ENCODE measurements at places on chromosomes 1 and 21. TPM values are rescaled to one million over a fixed set of nuclear protein-coding genes. Genes with fewer than 3 reads are reported as not detected.
A peak's percentile ranks its signal among the peaks of the same experiment; 100 is the strongest.

- peak; percentile 55 for DNase-seq
- H3K27ac ChIP-seq: peak overlapping the region; percentile 90
- peaks cover 11% of the 10 kb centered on the region for H3K36me3 ChIP-seq
- H3K4me1 ChIP-seq: peaks cover 50% of the 10 kb centered on the region
Observed at GRCh38 chr1:6601923-6602668, 573 bp downstream of the KLHL21 start.

IGSF8 gene
- 33.9 TPM for total RNA-seq

DNA sequence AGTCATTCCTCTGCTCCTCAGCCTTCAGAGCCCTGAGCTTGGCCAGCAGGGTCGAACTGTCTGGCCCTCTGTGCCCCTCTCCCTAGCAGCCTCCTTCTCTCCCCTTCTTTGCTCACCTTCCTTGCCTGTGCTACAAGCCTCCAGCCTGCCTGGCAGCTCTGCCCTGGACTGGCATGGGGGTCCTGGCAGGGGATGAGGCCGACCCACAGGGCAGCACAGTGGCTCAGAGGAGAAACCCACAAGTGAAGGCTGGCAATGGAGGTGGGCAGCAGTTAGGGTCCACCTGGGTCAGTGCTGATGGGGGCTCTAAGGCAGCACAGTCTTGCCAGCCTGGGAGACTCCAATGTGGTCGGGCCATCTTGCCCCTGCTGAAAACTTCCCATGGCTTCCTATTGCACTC lies 274.2 kb downstream of the GRIK3 start:
- H3K27me3 ChIP-seq: no peaks in the 10 kb centered on the region
- no peak overlapping the region for H3K27ac ChIP-seq
- no peak overlapping the region for H3K4me3 ChIP-seq
- H3K4me1 ChIP-seq: no peaks in the 10 kb centered on the region
- no peaks in the 10 kb centered on the region for H3K36me3 ChIP-seq
- no peak for DNase-seq

DNA sequence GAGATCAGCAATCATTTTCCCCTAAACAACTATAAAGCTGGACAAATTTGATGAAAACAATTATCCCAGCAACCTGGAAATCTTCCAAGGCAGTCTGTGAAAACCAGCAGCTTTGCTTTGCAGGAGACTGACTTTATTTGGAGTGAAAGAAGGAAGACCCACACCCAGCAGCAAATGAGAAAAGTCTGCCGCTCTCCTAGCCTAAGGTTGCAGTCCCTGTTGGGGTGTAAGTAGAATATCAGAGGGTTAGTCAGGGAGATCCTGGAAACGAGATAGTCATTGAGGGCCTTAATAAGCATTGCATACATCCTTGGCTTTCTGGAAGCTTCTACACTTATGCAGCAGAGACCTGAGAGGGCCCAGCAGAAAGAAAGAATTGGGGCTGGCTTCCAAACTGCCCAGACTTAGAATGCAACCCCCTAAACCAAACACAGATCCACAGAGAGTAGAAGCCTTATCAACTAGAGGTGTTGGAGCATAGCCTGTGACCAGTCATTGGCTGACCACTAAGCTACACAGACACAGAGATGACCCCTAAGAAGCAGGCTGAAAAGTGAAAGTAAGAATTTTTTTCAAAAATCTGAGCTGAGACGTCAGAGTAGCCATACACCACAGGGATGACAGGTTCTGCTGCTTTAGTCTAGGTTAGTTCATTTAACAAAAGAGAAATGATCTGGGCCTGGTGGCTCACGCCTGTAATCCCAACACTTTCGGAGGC lies 98.3 kb downstream of the LYPLAL1 start:
- H3K27ac ChIP-seq: no peak overlapping the region
- no peaks in the 10 kb centered on the region for H3K36me3 ChIP-seq
- no peaks in the 10 kb centered on the region for H3K4me1 ChIP-seq
- DNase-seq: no peak
- H3K27me3 ChIP-seq: no peaks in the 10 kb centered on the region

TRIM58 gene
- 2.9 TPM for total RNA-seq

LCE2B gene
- not detected for total RNA-seq

- H3K4me3 ChIP-seq: peak overlapping the region; percentile 38
- H3K27ac ChIP-seq: peak overlapping the region; percentile 73
Observed at GRCh38 chr1:226708967-226709396, 30.1 kb downstream of the ITPKB start.

ZYG11A gene
- 0.20 TPM for total RNA-seq

ADORA3 gene
- not detected for total RNA-seq

GRCh38 chr21:14479241-14479786 lies 66.8 kb downstream of the SAMSN1 start:
- peaks cover under 1% of the 10 kb centered on the region for H3K36me3 ChIP-seq
- H3K4me3 ChIP-seq: no peak overlapping the region
- H3K27ac ChIP-seq: no peak overlapping the region
- DNase-seq: no peak

DNA sequence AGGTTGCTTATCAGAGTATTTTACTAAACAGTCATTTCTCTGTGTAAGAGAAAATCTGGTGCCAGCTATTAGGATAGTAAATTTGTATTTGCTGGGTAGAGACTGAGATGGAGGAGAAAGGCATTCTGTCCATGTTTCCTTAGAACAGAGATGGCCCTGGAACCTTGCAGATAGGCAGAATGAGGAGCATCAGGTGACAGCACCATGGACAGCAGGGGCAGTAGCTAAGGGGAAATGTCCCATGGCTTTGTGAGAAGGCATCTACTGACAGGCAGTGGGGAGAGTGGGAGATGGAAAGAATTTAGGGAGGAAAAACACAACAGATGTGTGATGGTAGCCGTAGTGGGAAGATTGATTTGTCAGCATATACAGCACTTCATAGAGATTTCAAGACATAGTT lies 105.0 kb downstream of the PRRX1 start:
- no peaks in the 10 kb centered on the region for H3K27me3 ChIP-seq
- no peaks in the 10 kb centered on the region for H3K4me1 ChIP-seq
- no peak for DNase-seq
- no peaks in the 10 kb centered on the region for H3K36me3 ChIP-seq
- H3K27ac ChIP-seq: no peak overlapping the region

GNG4 gene
- not detected for total RNA-seq

OR2T29 gene
- total RNA-seq: not detected

GRCh38 chr21:45279446-45280177 lies 8.1 kb downstream of the POFUT2 start:
- H3K4me1 ChIP-seq: no peaks in the 10 kb centered on the region
- no peak overlapping the region for H3K4me3 ChIP-seq
- H3K27me3 ChIP-seq: no peaks in the 10 kb centered on the region

DNA sequence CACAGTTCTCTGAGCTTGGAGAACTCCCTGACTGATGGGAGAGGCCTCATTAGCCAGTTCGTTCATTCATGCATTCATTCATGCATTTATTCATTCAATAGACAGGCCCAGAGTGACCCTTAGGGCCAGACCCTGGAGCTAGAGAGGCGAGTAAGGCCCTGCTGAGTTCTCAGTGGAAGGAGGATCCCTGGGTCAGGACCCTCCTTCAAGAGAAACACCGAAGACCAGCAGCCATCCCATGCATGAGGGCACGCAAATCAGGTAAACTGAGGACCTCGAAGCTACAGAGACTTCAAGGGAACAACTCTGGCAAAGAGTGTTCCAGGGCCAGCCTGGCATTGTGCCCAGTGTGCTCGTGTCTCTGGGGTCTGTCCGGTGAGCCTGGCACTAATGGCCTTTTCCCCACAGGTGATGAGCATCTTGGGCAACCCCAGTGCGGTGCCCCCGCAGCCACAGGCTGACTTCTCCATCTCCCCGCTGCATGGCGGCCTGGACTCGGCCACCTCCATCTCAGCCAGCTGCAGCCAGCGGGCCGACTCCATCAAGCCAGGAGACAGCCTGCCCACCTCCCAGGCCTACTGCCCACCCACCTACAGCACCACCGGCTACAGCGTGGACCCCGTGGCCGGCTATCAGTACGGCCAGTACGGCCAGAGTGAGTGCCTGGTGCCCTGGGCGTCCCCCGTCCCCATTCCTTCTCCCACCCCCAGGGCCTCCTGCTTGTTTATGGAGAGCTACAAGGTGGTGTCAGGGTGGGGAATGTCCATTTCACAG lies 104.8 kb downstream of the PAX7 start:
- H3K27ac ChIP-seq: no peak overlapping the region
- no peaks in the 10 kb centered on the region for H3K27me3 ChIP-seq
- H3K4me3 ChIP-seq: no peak overlapping the region
- no peaks in the 10 kb centered on the region for H3K36me3 ChIP-seq
- no peaks in the 10 kb centered on the region for H3K4me1 ChIP-seq
- DNase-seq: no peak

DNALI1 gene
- total RNA-seq: 0.25 TPM

DNA sequence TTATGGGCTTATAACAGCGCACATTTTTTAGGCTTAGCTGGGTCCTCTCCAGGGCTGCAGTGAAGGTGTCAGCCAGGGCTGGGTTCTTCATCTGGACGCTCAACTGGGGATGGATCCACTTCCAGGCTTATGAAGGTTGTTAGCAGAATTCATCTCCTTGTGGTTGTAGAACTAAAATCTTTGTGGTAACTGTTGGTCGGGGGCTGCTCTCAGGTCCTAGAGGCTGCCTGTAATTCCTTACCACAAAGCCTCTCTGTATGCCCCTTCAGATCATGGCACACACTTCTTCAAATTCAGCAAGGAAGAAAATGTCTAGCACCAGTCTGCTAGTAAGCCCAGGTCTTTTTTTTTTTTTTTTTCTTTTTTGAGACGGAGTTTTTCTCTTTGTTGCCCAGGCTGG lies 40.9 kb upstream of the EPS8L3 start:
- peak overlapping the region; percentile 82 for H3K27ac ChIP-seq
- no peak for DNase-seq
- no peaks in the 10 kb centered on the region for H3K27me3 ChIP-seq
- no peaks in the 10 kb centered on the region for H3K36me3 ChIP-seq
- H3K4me3 ChIP-seq: no peak overlapping the region
- peaks cover 80% of the 10 kb centered on the region for H3K4me1 ChIP-seq

DNA sequence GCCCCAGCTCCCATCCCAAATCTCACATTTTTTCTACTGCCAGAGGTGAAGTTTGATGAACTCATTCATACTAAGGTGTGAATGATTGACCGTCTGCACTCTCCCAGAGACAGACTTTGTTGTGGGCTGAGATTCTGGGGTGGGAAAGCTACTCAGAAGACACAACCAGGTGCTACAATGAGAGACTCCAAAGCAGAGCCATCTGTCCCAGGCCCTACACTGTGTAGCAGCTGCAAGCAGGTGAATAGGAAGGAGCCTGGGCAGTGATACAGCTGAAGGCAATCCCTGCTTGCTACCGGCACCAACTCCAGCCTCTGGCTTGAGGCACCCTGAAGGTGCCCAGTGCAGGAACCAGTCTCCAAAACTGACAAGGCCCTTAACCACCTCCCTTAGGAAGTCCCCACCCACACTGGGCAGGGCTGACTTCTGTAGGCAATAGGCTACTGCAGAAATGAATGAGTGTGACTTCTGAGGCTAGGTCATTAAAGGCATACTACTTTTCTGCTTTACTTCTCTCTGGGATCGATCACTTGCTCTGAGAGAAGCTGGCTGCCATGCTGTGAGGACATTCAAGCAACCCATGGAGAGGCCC lies 79.7 kb upstream of the RUNX3 start:
- H3K4me3 ChIP-seq: no peak overlapping the region
- H3K36me3 ChIP-seq: no peaks in the 10 kb centered on the region
- H3K27ac ChIP-seq: no peak overlapping the region
- no peak for DNase-seq

FAM72A gene
- 3.6 TPM for total RNA-seq

DNA sequence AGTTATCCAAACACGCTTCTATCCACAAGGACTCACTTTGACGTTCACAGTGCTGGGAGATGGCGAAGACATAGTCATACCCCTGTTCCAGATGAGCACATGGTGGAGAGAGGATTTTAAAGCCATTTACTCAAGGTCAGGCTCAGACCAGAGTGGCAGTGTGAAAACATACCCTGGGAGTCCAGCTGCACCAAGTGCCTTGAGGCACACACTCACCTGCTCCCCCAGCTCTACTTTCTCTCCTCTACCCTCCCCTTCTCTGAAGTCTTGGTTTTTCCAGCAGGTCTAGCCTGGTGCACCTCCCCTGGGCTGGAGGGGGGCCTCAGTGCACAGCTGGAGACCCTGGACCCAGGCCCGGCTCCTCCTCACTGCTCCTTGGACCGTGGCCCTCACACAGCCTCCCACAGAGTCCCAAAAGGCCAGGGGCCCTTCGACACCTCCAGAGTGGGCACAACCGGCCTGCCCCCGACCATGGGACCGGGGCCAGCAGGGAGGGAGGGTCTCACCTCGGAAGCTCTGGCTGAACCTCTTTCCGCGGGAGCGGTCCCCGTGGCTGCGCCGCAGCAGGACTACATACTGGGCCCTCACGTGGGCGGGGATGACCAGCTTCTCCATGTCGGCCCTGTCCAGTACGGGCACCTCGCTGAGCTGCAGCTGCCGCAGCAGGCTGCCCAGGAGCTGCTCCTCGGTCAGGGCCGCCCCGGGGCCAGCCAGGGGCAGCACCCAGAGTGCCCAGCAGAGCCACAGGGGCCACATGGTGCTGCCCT lies 452 bp downstream of the LEFTY2 start:
- DNase-seq: no peak
- peaks cover 9% of the 10 kb centered on the region for H3K4me1 ChIP-seq
- H3K36me3 ChIP-seq: no peaks in the 10 kb centered on the region
- no peak overlapping the region for H3K27ac ChIP-seq
- no peak overlapping the region for H3K4me3 ChIP-seq

DNA sequence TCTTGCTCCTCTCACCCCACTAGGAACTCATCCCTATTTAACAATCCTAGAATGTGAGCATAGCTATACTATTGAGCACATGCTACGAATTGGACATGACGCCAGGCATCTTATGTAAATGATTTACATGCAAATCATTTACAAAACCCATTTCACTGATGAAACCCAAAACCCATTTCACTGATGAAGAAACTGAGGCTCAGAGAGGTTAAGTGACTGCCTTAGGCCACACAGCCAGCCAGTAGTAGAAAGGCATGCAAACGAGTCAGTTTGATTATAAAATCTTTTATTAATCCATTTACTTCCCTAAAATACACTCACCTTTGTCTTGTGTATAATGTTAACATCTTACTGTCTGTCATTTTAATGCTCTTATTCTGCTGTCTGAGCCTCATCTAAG lies 87.9 kb downstream of the PLXNA2 start:
- no peaks in the 10 kb centered on the region for H3K4me1 ChIP-seq
- H3K27me3 ChIP-seq: no peaks in the 10 kb centered on the region
- H3K4me3 ChIP-seq: no peak overlapping the region
- DNase-seq: no peak

DNA sequence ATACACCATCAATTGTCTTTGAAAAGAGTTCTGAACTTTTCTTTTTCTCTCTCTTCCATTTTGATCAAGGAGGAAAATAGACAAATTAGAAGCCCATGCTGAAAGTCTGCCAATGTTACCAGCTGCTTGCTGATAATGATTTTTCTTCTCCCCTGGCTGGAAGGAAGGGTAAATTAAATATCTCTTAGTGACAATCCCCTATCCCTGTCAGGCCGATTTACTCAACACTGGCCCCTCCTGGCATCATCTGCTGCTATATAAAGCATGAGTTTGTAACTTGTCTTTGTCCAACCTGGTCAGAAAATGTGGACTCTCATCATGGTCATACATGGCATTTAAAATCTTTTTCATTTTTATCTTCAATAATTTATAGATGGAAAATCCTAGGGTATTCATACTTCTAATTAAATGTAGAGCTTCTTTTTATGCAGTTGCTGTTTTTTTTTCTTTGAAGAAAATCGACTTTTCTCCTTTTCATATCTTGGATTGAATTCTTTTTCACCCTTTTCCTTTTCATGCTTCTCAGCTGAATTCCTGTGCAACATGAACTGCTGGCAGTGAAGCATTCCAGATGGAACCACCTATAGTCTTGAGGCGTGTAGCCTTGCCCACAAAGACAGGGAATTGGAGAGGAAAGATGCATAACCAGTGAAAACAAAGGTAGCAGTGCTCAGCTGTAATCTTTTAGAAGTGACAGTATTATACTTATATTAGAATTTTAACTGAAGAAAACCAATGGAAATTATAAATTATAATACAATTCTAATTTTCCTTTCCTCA lies 214.7 kb upstream of the PTGFR start:
- H3K4me1 ChIP-seq: no peaks in the 10 kb centered on the region
- no peaks in the 10 kb centered on the region for H3K36me3 ChIP-seq
- H3K27me3 ChIP-seq: no peaks in the 10 kb centered on the region
- no peak overlapping the region for H3K27ac ChIP-seq

All from CD4-positive, CD25-positive, alpha-beta regulatory T cell (primary cell).